Naive thymus-derived CD8-positive, alpha-beta T cell (primary cell): ENCODE measurements at places on chromosomes 12 and 14.

DNA sequence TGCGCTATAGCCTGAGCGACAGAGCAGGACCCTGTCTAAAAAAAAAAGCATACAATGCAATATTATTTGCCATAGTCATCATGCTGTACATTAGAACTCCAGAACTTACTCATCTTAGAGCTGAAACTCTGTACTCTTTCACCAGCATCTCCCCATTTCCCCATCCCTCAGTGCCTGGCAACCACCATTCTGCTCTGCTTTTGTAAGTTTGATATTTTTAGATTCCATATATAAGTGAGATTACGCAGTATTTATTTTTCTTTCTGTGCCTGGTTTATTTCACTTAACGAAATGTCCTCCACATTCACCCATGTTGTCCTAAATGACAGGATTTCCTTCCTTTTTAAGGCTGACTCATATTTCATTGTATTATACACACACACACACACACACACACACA lies 121.8 kb downstream of the BBS10 start:
- no peak for DNase-seq

- DNase-seq, result no peak
Measured at GRCh38 chr12:104591257-104591885, 134.6 kb downstream of the CHST11 start.

DNA sequence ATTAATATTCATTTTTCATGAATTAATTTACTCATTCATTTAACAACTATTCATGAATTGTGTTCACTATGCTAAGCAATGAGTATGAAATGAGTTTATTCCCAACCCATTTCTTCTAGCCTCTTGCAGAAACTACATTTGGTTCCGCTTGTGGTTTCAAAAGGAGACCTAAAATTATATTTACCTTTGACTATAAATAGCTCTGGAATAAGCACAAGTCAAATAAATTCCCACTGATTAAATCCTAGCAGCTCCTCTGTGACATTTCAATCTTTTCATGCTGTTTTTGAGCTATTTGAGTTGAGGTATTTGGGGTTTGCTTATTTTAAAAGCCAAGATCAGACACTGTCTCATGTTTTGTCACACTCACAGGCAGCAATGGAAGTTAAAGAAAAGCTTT lies 46.9 kb downstream of the DUSP6 start:
- DNase-seq, result no peak

- no peak for DNase-seq
Measured at GRCh38 chr14:92632546-92633273, 115.7 kb downstream of the LGMN start.

GRCh38 chr14:52241087-52241793 lies 26.3 kb upstream of the PTGDR start:
- DNase-seq, result no peak

- no peak for DNase-seq
Measured at GRCh38 chr12:103794309-103795213, 46.5 kb downstream of the NT5DC3 start.

GRCh38 chr14:85535991-85536832 lies 6.3 kb downstream of the FLRT2 start:
- DNase-seq, result no peak

DNA sequence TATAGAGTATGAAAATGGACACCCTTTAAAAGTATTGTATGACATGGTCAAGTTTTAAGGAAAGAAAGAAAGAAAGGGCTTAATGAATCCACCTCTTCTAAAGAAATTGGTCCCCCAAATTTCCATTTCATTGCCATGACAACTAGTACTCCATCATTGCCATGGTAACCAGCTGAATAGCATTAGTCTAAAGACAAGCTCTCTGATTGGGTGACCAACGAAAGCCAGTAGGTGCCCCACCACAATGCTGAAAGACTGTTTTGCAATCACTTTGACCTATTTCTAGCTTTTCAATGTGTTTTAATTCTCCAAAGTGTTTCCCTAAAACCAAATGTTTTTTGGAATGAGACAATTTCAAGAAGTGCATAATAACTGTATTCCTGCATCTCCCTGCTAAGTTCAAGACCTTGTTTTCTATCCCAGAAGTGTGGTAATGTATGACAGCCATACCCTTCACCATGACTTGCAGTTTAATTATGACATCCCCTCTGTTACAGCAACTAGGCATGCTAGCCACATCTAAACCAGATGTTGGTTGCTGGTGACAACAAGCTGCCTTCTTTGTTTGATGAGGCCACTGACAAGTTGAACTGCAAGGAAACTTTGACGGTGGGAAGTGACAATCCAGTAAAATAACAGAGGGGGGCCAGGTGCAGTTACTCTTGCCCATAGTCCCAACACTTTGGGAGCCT lies 46.7 kb downstream of the KICS2 start:
- no peak for DNase-seq
